SK-MEL-5 (cell line): ENCODE measurements at places on chromosomes 7 and 10.

DNA sequence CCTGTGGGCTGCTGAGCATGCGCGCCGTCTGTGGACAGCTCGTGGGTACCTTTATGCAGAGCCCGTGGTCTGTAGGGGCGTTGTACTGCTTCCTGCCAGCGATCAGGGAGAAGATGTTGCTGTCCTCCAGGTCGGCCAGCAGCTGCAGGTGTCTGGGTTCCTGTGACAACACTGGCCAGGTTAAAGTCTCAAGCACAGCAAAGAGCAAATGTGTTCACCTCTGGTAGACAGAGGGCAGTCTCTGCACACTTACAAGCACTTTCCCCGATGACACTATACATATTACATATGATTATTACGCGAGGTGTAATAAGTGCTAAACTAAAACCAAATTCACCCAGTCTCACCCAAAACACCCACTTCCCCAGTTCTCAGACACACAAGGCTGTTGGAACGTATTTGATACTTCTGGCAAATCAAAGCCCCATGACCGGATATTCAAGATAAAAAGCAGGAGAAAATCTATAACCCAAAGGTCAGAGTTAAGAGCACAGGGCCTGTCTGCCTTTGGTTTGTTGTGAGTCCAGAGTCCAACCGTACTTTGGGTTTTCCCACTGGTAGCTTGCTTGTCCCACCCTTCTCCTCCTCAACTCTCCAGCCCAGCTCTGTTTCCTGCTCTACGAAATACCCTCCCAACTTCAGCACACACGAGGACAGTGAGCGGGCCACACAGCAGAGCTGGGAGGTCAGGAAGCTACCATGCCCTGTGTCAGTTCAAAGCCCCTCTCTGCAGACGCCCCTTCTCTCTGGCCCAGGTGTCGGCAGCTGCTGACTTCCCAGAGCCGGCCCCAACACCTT lies 49.7 kb upstream of the DDC start:
- peak; percentile 22 for DNase-seq

GRCh38 chr7:45972629-45973312 lies 51.7 kb upstream of the IGFBP3 start:
- DNase-seq, result no peak

DNA sequence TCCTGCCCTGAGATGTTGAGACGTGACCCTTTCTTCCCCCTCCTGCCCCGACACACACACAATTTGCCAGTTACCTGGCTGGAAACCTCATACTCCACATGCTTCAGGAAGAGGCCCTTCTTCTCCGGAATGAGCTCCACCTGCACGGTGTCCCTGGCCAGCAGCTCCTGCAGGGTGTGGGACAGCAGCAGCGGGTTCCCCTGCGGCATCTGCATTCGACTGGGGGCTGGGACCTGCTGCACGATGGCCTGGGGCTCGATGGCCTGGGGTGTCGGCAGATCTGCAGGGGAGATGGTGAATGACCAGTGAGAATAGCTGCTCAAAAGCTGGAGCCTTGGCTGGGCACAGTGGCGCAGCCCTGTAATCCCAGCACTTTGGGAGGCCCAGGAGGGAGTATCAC lies 36.0 kb downstream of the NUDT1 start:
- DNase-seq, result no peak

GRCh38 chr7:2211259-2211880 lies 21.4 kb downstream of the MAD1L1 start:
- DNase-seq, result no peak

DNA sequence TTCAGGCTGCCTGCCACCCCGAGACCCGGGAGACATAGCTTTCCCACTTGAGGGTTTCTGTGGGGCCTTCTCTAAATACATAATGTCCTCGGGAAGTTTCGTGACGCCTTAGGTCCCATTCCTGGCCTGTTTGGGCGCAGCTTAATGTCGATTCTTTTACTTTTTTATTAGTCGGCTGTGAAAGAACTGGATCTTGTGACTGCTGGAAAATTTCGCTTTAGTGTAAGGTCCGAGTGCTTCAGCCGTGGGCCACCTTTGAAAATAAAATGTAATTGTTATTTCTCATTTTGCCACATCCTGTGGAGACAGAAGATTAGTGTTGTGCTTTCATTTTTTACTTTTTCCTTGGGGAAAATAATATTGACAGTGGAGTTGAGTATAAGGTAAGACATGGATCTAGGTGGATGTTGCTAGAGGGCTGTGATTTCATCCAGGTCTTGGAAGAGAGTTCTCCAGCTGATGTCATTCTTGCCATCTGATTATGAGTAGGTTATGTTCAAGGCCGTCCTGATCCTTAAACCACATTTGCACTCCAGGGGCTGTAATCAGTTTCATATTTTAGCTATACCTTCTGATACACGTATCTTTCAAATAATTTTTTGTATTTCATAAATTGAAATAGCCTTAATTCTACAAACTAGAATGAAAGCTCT lies 830 bp downstream of the RAB18 start:
- DNase-seq, result peak; percentile 4

GRCh38 chr10:114544045-114544659 lies 113.9 kb downstream of the ABLIM1 start:
- no peak for DNase-seq

DNA sequence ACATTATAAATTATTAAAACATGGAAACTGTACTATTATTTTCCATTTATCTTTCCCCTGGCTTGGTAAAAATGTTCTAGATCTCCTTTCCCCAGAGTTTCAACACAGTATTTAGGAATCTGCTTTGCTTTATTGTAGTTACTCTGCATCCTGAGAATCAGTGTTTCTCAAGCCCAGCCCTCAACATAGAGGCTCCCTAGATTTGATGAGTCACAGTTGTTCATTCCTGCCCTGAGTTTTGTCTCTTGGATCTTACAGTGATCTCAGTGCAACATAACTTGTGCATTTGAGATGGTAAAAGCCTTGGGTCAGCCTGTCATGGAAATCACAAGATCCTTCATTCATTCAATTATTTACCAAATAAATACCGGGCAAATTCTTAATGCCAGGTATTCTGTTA lies 63.0 kb downstream of the VAX1 start:
- no peak for DNase-seq

DNA sequence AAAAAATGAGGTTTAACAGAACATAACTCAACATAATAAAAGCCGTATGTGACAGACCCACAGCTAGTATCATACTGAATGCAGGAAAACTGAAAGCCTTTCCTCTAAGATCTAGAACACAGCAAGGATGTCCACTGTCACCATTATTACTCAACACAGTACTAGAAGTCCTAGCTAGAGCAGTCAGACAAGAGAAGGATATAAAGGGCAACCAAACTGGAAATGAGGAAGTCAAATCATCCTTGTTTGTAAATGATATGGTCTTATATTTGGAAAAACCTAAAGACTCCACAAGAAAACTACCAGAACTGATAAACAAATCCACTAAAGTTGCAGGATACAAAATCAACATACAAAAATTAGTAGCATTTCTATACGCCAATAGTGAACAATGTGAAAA lies 45.9 kb downstream of the C10orf71 start:
- DNase-seq, result no peak

- DNase-seq, result no peak
These were observed 19.9 kb downstream of the TCAF1 start for GRCh38 chr7:143882020-143882603.

DNA sequence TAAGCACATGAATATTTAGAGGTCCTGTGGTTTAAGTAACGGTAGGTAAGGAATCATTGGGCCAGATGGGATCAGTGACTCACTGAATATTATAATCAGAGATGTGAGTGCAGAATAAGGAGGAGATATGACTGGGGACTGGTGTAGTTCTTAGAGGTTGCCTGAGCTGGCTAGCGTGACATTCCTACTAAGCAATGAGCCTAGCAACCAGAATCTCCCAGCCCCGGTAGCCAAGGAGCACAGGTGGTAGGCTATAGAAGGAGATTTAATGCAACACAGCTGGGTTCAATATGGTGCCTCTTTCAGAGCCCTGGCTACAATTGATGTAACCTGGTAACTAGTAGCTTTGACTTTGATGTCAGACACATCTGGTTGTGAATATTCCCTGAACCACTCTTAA lies 641.6 kb downstream of the AUTS2 start:
- DNase-seq, result no peak

DNA sequence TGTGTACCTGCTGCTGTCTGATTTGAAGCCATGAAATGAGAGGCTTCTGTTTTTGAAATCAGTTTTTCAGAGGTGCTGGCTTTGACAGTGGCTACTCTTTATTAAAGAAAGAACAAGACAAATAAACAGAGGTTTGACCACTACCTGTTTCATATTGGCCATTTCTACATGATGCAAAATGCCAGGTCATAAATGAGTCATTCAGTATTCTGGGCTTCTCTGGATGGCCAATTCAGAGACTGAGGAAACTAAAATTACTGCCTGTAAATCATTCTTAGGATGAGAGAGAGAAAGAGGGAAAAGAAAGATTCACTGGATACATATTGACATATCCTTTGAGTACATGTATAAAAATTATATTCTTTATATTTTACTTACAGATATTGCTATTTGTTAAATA lies 303.3 kb upstream of the ETV1 start:
- DNase-seq, result no peak

DNA sequence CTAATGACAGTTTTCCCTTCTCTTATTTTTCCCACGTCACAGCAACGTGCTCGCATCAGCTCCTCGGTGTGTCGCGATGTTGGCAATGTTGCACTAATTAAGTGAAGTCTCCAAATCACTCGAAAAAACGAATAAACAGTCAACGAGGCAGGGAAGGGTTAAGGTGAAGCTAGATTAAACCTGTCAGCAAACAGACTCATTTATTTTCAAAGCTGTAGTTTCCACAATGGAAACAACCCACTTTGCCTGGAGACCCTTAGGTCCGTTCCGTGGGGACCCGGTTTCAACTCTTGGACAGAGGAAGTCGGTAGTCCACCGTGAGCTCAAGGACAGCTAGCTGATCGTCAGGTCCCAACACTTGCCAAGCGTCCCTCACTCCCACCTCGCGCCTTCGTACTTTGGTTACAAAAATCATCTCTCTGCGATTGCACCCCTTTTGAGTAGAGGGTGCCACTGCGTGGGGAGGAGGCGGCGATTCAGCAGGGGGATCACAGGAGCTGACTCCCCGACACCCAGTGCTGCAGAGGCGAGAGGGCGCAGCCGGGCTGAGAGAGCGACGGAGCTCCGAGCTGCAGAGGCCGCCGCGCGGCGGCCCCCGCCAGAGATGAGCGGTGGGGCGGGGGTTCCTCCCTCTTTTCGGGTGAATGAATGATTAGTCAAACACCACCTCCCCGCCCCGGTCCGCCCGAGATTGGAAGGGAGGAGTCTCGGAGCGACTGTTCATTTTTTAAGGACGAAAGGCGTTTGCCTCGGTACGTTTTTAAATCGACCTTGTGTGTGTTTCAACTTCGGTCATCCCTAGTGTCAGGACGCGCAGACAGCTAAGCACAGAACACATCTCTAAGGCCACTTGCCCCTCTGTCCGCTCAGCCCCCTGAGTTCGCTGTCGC lies 1.3 kb upstream of the BMPER start:
- no peak for DNase-seq

DNA sequence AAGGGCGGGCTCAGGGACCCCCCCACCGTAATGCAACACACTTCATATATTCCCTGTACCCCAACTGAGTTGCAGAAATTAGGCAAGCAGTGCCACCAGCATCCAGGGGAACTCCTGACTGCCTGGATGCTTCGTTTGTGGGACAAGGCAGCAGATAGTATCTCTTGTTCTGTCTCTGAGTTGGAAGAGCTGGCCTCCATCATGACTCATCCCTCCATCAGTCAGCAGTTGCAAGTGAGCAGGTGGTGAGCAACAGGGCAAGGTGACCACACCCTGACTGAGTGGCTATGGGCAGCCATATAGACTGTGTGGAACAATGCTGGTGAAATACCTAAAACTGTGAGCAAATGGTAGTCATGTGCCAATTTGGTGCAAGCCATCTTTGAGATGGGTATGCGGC lies 22.8 kb upstream of the ADAMTS14 start:
- no peak for DNase-seq

GRCh38 chr7:53504914-53505313 lies 469.5 kb downstream of the POM121L12 start:
- DNase-seq, result no peak

- DNase-seq, result peak; percentile 47
These were observed 7.8 kb upstream of the HERC4 start for GRCh38 chr10:68082872-68083271.

GRCh38 chr10:124238367-124238766 lies 145.0 kb upstream of the CHST15 start:
- no peak for DNase-seq

- DNase-seq, result no peak
These were observed 1.3 kb downstream of the CYP26C1 start for GRCh38 chr10:93061594-93062513.

DNA sequence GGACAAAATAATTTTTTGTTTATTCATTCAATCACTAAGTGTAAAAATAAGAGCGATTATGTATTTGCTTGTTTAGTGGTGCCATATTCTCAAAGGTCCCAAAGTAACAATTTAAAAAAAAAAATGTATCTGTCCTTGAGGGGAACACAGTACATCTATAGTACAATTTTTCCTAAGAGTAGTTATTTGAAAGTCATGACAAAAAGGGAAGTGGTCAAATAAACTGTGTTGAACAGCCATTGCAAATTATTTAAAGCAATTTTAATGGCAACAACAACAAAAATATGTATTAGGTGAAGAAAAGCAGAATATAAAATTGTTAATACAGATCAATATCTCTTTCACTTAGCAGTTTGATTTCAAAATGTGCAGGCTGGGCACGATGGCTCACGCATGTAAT lies 943.5 kb downstream of the CNTNAP2 start:
- no peak for DNase-seq

DNA sequence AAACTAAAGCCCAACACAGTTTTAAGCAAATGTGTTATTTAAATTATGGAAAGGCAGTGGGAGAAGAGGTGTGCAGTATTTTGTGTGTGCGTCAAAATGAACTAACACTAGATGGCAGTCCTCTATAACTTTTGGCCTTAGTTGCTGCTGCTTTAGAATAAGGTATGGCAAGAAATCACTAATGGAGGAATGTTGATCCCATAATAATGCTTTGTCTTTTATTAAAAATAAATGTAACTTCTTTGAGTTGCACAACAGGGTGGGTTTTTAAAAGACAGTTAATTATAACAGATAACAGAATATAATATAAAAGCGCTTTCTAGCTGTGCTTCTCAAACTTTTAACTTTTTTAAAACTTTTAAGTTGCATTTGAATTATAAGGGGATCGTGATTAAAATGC lies 56.4 kb downstream of the BBS9 start:
- peak; percentile 88 for DNase-seq

GRCh38 chr7:72785166-72785955 lies 42.6 kb downstream of the TYW1B start:
- no peak for DNase-seq

GRCh38 chr7:29019387-29019786 lies 61.3 kb upstream of the TRIL start:
- DNase-seq, result no peak

- DNase-seq, result no peak
These were observed 42.8 kb downstream of the FBXL13 start for GRCh38 chr7:103031781-103032180.
